Glutamatergic neuron (in vitro differentiated cells): ENCODE measurements at places on chromosomes 4 and X. TPM values are rescaled to one million over a fixed set of nuclear protein-coding genes. Genes with fewer than 3 reads are reported as not detected.

GRCh38 chrX:114798907-114799306 lies 215.0 kb downstream of the HTR2C start:
- no peaks in the 10 kb centered on the region for H3K4me1 ChIP-seq
- DNase-seq = no peak
- H3K27me3 ChIP-seq = no peaks in the 10 kb centered on the region
- H3K27ac ChIP-seq = no peak overlapping the region
- no peak overlapping the region for H3K4me3 ChIP-seq
- no peaks in the 10 kb centered on the region for H3K36me3 ChIP-seq

GRCh38 chr4:89249313-89249712 lies 58.3 kb downstream of the GPRIN3 start:
- H3K4me3 ChIP-seq = peak overlapping the region; percentile 76
- peak overlapping the region; percentile 73 for H3K27ac ChIP-seq
- peaks cover 2% of the 10 kb centered on the region for H3K27me3 ChIP-seq
- H3K36me3 ChIP-seq = peaks cover 7% of the 10 kb centered on the region

- H3K36me3 ChIP-seq = no peaks in the 10 kb centered on the region
- no peaks in the 10 kb centered on the region for H3K27me3 ChIP-seq
- H3K27ac ChIP-seq = no peak overlapping the region
- H3K4me1 ChIP-seq = peaks cover 3% of the 10 kb centered on the region
- DNase-seq = no peak
Observed at GRCh38 chr4:152398060-152398459, 137.8 kb downstream of the FBXW7 start.

- H3K27me3 ChIP-seq = no peaks in the 10 kb centered on the region
- no peaks in the 10 kb centered on the region for H3K36me3 ChIP-seq
- peaks cover 2% of the 10 kb centered on the region for H3K4me1 ChIP-seq
- no peak overlapping the region for H3K4me3 ChIP-seq
Observed at GRCh38 chr4:122903766-122904288, 18.6 kb downstream of the NUDT6 start.

DNA sequence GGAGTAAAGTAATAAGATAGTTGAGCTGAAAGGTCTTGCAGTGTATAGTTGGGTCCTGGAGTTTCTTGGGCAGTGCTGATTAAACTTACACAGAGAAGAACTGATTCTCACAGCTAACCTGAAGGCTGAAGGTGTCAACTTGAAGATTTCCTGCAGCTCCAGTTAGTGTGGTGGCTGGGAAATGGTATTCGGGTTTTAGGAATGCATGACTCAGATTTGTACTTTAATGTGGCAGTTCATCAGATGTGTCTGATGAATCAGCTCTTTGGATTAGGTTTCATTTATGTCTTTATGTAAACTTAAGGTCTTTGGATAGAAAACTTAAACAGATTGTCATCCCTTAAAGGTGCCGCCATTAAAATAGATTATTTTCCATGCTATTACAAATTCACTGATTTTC lies 200.0 kb downstream of the IL1RAPL1 start:
- no peak overlapping the region for H3K4me3 ChIP-seq
- DNase-seq = no peak
- H3K27me3 ChIP-seq = no peaks in the 10 kb centered on the region
- H3K4me1 ChIP-seq = no peaks in the 10 kb centered on the region

CCNQ gene
- total RNA-seq = 28.9 TPM

PPP4R3C gene
- total RNA-seq = not detected

CENPU gene
- total RNA-seq = 18.0 TPM

REELD1 gene
- not detected for total RNA-seq

DNA sequence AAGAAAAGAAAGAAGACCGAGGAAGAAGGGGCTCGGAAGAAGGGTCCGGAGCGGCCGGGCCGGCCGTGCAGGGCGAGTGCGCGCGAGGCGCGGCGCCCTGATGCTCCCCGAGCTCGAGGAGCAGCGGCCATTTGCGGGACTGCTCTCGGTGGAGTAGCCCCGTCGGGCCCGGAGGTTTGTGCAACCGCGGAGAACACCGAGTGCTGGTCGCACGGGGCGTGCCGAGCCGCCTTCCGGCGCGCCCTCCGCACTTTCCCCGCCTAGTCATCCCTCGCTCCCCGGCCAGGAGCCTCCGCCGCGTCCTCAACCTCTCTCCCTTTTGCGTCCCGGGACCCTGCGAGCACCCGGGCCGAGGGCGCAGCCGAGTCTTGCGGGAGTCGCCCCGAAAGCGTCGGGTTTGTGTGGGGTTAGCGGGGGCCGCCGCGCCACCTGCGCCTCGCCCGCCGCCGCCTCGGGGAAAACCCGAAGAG lies 127.4 kb downstream of the LAS1L start:
- no peak overlapping the region for H3K27ac ChIP-seq
- H3K4me3 ChIP-seq = peak overlapping the region; percentile 92
- no peaks in the 10 kb centered on the region for H3K36me3 ChIP-seq
- H3K27me3 ChIP-seq = no peaks in the 10 kb centered on the region
- no peaks in the 10 kb centered on the region for H3K4me1 ChIP-seq

GRCh38 chr4:137531986-137532868 lies at the start of gene PCDH18:
PCDH18 (minus strand) TSS chr4:137532494; CDS start chr4:137532088, 406 bp downstream.
- H3K4me3 ChIP-seq = no peak within 1 kb of the TSS
- H3K4me1 ChIP-seq = peaks cover 6% of the 10 kb centered on the region
- no peaks in the 10 kb centered on the region for H3K36me3 ChIP-seq
- H3K27ac ChIP-seq = no peak within 1 kb of the TSS

DCLK2 gene
- total RNA-seq = 36.8 TPM

DNA sequence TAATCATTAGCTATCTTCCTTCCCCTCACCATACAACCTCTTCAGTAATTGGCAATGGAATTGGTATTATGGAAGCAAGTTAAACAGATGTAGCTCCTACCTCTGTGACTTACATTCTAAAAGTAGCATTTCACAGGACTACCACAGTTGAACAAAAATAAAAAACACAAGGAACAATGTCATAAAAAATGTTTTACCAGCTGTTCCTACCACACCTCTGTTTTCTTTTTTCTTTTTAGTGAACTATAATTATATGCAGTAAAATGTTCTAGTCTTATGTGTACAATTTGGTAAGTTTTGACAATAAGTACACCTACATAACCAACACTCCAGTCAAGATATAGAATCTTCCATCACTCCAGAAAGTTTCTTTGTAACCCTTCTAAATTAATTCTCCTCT lies 54.1 kb upstream of the GEMIN8 start:
- H3K4me3 ChIP-seq = no peak overlapping the region
- H3K27ac ChIP-seq = no peak overlapping the region
- H3K4me1 ChIP-seq = peaks cover 6% of the 10 kb centered on the region

MAP9 gene
- 8.1 TPM for total RNA-seq

- H3K27me3 ChIP-seq = no peaks in the 10 kb centered on the region
- peaks cover 4% of the 10 kb centered on the region for H3K4me1 ChIP-seq
- no peak overlapping the region for H3K27ac ChIP-seq
- H3K4me3 ChIP-seq = no peak overlapping the region
- DNase-seq = no peak
Observed at GRCh38 chrX:136354201-136354600, 53.4 kb downstream of the ADGRG4 start.

DNA sequence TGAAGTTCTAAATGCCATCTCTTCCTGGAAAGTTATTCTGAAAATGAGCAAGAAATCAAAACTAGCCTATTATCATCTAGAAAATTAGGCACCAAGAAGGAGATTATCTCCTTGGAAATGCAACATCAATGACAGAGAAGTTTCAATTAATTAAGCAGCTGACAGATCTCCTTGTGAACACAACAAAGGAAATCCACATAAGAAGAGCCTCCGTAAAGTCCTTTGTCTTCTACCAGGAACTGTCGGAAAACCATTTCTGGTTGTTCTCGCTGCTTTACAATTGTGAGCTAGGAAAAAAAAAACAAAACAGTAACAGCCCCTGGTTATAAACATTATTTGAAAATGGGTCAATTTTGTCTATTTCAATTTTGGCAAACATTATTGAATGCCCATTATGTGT lies 38.2 kb downstream of the METTL14 start:
- H3K4me1 ChIP-seq = no peaks in the 10 kb centered on the region
- H3K4me3 ChIP-seq = no peak overlapping the region
- no peaks in the 10 kb centered on the region for H3K36me3 ChIP-seq
- H3K27me3 ChIP-seq = no peaks in the 10 kb centered on the region
